Amniotic stem cell (primary cell): ENCODE measurements at places on chromosomes 2 and 18.

DNA sequence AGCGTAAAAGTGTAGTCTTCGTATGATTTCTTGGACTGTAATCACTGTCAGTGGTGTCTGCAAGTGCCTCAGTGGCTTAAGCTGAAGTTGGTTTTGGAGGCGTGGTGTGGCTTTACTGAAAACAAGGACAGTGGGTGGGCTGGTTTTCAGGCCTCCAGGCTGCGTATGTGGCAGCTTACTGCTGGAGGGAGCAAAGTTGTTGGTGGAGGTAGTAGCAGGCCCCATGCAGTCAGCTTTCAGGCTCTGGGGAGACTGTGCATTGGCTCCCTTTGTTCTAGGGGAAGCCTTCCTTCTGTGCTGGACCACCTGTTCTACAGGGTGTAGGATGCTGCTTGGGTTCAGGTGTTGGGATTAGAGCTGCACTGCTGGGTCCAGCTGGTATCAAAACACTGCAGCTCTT, 91.6 kb downstream of the NCK2 start:
- DNase-seq = no peak

DNA sequence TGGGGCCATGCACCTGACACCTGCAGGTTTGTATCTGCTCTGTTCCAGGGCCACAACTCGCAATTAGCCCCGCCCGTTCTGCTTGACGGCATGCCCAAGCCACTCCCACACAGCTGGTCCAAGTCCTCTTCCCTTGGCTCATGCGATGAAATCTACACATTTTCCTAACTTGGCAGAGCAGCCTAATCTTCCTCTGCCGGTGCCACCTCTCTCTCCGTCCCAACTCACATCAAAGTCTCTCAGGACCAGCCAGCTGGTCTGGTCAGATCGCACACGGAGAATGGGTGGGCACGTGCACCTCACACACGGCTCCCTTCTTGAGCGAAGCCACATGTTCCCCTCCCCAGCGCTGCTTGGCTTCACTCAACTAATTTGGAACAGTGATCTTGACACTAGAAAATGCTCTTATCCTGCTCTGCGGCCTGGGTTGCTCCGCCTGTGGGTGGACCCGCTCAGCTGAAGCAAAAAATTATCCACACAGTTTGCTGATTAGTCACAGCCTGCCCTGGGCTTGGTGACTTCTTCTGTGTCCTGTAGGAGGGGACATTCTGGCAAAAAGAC, 176.7 kb downstream of the NRP2 start:
- no peak for DNase-seq

DNA sequence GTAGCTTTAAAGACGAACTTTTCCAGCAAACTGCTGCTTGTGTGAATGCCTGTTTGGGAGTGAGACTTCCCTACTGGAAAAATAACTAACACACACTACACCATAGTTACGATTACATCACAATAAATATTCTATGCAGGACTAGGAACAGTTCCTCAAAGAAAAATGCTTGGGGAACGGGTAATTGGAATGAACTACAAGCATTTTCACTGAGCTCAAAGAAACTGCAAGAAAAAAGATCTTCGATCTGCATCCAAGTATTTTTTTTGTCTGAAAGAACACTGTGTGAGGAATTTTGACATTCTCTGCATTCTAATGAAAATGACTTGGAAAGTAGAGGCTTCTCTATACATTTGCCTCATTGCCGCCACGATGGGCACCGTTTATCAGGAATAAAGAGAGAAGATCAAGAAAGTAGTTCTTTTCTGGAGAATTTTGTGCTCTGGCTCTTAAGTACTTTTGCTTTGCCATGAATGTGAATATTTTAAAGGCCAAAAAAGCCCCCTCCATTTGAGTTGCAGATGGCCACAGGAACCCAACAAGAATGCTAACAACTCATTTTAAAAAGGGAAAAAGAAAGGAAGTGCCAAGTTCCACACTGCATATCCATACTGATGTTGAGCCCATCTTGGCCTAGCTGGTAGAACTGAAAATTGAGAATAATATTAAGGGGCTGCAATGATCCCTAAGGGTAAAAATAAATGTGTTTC, 13.6 kb downstream of the LYPD1 start:
- DNase-seq = no peak

DNA sequence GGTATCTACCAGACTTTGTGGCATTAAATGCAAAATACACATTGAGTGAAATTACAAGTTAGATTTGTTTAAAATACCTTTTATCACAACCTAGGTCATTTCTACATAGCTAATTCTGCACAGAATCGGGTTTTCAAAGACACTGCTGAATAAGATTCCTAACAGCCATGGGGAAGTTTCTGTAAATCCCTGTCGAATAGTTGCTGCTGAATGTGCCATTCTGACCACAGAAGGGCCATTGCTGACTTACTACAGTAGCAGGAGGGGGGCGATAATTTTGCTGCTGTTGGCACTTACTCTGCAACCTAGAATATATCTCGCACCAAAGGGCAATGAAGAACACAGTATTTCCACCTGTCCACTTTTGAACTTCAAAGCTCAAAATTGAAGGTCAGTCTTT, 232.8 kb downstream of the TCF4 start:
- DNase-seq = no peak

DNA sequence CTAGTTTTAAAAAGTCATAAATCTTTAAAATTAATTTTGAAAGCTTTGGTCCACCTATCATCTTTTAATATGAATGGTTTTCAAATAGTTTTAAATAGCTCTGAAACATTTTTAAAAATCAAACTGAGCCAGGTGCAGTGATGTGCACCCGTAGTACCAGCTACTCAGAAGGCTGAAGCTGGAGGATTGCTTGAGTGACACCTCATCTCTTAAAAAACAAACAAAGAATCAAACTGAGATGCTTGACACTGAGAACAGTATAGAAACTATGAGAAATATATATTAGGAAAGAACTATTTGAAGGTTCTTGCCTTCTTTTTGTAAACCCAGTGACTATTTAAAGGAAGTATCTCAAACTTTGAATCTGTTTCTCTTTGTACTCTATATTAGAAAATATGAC, 67.4 kb downstream of the BARD1 start:
- DNase-seq = no peak

- no peak for DNase-seq
Observed at GRCh38 chr18:55753643-55754263, 165.8 kb upstream of the TCF4 start.

DNA sequence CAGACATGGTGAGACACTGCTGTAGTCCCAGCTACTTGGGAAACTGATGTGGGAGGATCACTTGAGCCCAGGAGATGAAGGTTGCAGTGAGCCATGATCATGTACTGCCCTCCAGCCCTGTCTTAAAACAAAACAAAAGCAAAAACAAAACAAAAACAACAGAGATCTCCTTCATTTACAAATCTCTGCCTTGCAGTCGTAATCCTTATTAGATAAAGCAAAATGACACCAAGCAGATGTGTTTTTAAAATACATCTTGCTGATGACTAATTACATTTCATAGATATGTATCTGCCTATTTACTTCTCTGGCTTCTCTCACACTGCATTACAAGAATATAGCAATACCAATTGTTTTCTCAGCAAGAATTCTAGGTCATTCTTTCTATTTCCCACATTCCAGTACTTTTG, 22.8 kb downstream of the NFE2L2 start:
- no peak for DNase-seq
